Kidney glomerular epithelial cell (primary cell): ENCODE measurements at places on chromosomes 6 and 20.

GRCh38 chr6:144325232-144325631 is 40.1 kb downstream of the UTRN start:
- DNase-seq, result no peak

- no peak for DNase-seq
These were observed 20.6 kb downstream of the XKR7 start for GRCh38 chr20:31988430-31989015.

- DNase-seq, result no peak
These were observed 7.5 kb upstream of the RREB1 start for GRCh38 chr6:7100072-7100752.

GRCh38 chr20:17651760-17652388 is 30.2 kb downstream of the RRBP1 start:
- no peak for DNase-seq

GRCh38 chr6:34817446-34817845 is 25.6 kb downstream of the BLTP3A start:
- DNase-seq, result peak; percentile 77

DNA sequence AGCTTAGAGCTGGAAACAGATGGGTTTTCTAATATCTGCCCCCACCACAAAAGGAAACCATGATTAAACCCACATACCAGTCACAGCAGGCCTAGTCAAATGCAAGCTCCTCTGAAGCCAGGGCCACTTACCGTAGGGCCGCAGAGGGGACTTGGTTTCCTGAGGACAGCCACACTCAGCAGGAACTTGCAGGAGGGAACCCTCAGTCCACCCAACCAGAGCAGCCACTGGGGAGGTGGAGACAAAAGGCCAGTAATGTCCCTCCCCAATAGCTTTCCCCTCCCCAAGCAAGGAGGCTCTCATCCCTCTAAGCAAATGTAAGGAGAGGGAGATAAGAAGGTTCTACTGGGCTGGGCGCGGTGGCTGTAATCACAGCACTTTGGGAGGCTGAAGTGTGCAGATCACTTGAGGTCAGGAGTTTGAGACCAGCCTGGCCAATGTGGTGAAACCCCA is 384.4 kb upstream of the JARID2 start:
- no peak for DNase-seq
